ENCODE measurements at places on chromosomes 7 and 10. TPM values are rescaled to one million over a fixed set of nuclear protein-coding genes. Genes with fewer than 3 reads are reported as not detected.

DNA sequence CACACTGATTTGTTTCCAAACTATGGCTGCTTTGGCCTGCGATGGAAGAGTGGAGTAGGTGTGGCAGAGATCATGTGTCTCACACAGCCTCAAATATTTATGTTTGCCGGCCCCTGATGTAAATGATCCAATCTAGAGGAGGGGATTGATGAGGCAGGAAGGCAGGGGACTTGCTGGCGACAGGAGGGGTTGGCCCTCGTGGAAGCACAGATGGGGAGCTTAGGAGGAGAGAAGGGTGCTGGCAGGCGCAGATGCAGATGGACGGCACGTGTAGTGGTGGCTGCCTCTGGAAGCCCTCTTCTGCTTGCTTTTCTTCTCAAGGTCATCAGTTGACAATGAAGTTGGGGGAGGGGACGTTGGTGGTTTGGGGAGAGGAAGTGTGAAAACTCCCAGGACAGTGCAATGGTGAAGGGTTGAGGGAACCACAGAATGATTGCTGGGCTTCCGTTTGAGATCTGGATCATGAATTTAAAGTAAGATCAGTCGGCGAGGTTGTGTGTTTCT lies 15.4 kb downstream of the COL13A1 start:
- no peak for DNase-seq

DNA sequence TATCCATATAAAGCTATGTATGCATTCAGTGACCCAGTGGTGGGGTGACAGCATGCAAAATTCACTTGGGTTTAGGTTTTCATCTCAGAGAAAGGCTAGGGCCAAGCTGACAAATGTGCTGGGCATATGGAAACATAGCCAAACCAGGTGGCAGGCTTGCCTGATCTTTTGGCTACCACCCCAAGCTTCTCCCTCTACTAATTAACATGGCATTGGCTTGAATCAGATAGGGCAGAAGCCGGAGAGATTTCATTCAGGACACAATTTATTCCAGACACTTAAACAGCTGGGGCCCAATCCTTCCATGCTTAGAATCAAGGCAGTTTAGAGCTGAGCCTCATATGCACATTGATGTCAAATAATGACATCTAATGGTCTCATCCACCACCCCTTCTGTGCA lies 95.5 kb upstream of the AGK start:
- no peak for DNase-seq

GRCh38 chr7:152354061-152354460 lies 81.7 kb downstream of the KMT2C start:
- DNase-seq, result no peak

DNA sequence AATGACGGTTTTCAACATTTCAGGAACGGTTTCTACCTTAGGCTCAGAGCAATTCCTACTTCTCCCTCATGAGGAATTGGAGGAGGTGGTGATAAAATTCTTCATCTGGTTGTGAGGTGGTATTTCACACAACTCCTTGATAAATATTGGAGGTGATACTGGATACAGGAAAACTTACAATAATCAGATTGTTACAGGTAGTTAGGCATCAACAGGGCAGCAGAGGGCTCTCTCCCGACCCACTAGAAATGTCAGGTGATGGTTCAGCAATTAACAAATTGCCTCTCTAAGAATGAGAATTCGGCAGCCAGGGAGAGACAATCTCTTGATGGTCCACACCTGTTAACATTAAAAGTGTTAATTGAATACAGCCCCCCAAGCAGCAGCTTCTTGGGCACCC lies 22.6 kb downstream of the ZNF786 start:
- DNase-seq, result no peak

- DNase-seq, result no peak
Measured at GRCh38 chr10:68007356-68007755, 67.7 kb downstream of the HERC4 start.

DNA sequence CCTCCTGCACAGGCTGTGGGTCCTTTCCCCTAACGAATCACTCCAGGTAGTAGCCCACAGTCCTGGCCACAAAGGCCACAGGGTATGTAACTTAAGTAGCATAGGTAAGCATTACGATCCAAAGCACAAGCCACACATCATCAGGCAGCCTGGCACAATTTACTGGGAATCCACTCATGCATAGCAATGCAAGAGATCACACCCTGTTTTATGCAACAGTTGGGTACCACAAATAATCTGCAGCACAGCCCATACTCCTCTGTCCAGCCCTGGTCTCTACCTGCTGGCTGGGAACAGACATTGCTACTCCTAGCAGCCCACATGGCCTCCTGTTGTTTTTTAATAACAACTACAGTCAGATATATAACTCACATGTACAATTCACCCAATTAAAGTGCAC lies 34.3 kb downstream of the SRPK2 start:
- DNase-seq, result no peak

DNA sequence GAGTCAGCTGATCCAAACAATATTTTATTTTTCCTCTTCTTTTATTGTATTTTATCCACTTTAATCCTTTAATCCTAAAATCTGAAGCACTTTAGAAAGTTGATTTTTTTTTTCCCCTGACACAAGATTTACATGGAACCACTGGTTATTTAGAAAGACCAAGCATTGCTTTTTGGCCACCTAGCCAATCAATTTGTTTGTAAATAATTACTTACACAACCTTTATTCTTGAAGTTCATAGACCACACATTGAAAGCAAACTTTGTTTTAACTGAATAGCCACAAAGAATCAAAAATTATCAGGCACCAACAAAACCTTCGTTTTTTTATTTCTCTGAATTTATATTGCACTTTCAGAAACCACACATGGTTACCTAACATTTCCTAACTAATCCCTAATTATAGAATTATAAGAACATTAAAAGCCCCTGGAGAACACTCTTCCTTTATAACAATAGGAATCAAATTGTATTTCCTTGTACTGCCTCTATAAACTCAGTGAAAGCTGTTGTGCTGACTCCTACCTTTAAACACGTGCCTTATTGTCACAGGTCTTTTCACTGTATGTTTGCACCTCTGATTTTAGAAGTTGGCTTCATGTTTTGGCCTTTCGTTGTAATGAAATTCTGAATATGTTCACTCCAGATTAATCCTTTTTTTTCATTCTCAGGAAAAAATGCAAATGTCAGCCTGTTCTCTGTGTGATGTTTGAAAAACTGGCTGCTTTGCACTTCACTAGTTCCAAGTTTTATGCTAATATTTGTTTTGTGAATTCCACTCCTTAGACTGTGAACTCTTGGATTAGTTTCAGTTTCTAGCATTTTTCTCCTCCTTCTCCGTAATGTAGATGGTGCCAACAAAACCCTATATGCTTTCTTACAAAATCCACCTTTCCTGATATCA lies 1511.9 kb downstream of the REEP3 start:
- DNase-seq, result no peak

DNA sequence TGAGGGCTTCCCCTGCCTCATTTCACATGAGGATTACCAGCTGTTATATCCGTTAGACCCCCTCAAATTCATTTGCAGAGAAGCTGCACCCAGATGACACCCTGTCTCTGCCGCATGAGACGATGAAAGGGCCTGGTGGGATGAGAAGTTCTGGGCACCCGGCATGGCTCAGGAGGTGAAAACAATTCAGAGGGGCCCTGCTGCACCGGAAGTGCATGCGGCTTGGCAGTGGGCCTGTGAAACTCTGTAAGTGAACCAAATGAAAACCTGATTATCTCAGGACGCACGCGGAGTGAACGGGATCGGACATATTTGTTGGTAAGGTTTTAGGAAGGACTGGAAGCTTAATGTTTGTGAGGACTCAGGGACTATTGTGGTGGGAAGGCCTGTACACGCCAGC lies 511.2 kb downstream of the TCERG1L start:
- DNase-seq, result no peak

DNA sequence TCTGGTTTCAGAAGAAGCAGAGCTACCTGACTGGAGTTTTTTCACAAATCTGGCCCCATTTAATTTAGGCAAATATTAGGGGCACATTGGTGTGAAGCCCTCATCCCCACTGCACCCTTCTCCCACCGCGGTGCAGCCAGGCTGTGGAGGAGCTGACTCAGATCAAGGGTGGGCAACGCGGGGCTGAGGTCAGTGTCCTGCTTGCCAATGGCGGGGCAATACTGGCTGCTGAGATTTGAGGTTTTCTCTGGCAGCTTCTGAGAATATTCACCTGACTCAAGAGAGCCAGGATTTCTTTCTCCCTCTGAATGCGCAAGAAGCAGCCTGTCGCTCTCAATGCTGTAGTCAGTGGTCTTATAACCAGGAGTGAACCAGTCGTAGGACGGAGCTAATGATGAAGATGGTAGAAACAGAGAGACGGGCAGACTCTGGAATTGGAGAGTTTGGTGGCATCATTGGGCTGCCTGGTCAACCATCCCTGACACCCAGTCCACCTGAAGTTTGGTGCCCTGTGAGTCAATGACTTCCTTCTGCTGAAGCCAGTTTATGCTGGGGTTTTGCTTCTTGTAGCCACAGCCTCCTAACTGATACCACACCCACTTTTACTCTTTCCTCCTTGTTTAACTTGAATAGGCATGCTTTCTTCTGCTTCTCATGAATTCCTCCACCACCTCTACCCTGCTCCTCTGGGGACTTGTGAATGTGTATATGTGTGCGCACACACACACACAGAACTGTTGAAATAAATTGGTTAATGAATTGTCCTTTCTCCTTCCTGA lies 123.7 kb upstream of the CTBP2 start:
- DNase-seq, result no peak

GRCh38 chr7:149791411-149792219 lies 18.2 kb upstream of the ZNF467 start:
- DNase-seq, result no peak

- no peak for DNase-seq
Measured at GRCh38 chr7:93258661-93259060, 26.5 kb downstream of the VPS50 start.

GRCh38 chr10:99524736-99525380 lies 7.9 kb upstream of the NKX2-3 start:
- no peak for DNase-seq

DNA sequence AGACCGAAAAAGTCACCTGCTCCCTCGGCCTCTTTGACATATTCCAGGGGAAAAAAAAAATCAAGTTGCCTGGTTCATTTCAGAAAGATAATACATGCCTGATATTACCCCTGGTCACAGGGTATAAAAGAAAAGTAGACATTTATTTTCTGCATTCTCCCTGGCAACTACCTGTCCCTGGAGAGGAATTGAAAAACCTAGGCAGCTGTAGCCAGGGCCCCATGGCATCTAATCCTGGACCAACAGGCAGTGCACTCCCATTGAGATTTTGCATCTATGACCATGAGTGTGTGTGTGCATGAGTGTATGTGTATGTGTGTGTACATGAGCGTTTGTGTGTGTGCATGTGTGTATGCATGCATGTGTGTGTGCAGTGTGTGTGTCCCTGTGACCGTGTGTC lies 338.2 kb upstream of the PFKP start:
- DNase-seq, result no peak

DNA sequence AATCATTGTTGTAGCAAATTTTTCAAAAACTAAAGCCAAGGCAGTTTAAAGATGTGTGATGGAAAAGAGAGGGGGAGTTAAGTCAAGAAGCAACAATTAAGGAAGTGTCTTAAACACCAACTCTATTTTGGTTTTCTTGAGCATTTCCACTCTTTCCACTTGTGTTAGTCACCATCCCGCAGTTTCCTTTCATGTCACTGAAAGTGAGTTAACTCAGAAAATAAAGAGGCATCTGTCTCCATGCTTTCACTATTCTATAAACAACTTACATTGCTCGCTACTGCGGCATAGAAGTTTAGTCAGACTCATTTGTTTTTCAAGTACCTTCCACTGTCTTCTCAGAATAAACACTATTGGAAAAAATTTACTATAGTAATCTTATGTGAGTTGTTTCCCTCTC lies 284.9 kb upstream of the SEMA3D start:
- DNase-seq, result no peak

- no peak for DNase-seq
Measured at GRCh38 chr10:57288754-57289153, 927.7 kb upstream of the ZWINT start.

GRCh38 chr7:2232766-2233520 lies at the start of gene MAD1L1:
Gene MAD1L1, minus strand, starts transcription at chr7:2232945. Its CDS starts 2,812 bp downstream, at chr7:2230133.
- peak; percentile 82 for DNase-seq

DNA sequence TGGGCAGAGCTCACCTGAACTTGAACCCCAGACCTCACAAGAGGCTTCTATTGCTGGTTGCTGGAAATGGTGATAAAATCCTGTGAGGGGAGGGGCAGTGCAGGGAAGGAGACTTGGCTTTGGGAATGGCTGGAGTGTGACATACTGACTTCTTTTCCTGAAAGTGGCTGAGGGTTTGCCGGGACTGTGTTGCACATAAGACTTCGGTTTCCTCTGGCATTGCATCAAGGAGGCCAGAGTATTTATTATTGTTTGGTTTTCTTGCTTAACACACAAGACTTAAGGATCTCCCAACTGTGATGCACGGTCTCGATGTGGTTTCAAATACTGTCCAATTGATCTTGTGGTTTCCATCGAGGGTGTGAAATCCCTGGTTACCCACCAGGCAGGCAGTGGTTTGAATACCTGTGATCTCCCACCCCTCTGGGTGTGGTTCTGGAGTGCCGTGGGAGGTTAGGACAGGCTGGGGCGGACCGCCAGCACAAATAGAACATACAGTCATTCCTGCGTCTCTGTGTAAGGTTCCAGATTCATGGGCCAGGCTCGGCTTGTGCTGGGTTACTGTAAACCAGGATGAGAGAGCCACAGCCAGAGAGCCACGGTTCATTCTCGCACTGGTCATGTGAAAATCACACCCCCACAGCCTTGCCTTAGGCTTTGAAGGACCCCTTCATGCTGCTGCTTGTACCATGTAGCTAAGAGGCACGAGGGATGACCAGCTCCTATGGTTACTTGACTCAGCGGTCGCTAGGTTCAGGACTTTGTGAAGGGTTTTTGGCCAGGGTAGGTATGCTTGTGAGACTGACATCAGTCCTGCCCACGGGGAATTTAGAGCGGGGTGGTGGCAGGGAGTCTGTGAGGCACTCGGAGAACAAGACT lies 39.2 kb downstream of the WBP1L start:
- no peak for DNase-seq

DNA sequence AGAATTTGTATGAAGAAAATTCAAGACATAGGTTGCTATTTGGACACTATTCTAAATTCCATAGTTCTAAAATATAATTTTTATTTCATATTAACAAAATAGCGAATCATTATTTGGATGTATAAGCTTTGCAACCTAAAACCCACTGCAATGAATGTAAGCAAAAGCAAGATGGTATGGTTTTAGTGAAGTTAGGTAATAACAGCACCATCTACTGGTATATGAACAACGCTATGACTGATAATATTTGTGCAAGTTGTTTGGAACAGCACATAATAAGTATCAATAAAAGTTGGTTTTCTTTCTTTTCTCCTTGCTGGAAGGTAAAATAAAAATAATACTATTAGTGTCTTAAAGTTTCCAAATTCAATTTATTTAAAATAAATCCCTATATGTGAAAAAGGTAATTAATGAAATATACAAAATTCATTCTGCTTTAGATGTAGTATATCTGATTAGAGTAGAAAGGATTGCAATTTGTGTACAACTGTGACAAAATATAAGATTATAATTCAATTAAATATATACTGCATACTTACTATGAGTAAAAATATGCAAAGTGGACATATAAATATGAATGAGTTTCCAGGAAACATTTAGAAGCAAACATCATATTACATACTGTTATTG lies 79.0 kb upstream of the LSM8 start:
- DNase-seq, result peak; percentile 1

The SLC16A12 gene
- polyA plus RNA-seq, result not detected

The PLAU gene
- 0.43 TPM for polyA plus RNA-seq

The TMEM184A gene
- not detected for polyA plus RNA-seq

The OR2A5 gene
- polyA plus RNA-seq, result not detected

The ABCB4 gene
- polyA plus RNA-seq, result not detected

The LIPM gene
- not detected for polyA plus RNA-seq

The AKR1C8 gene
- not detected for polyA plus RNA-seq

The ARHGEF35 gene
- polyA plus RNA-seq, result 0.05 TPM

All from CD14-positive monocyte (primary cell).